ENCODE measurements at places on chromosomes 1 and 21.

- peak; percentile 80 for DNase-seq
These were observed 121.3 kb downstream of the TGFB2 start for GRCh38 chr1:218466341-218467010.

DNA sequence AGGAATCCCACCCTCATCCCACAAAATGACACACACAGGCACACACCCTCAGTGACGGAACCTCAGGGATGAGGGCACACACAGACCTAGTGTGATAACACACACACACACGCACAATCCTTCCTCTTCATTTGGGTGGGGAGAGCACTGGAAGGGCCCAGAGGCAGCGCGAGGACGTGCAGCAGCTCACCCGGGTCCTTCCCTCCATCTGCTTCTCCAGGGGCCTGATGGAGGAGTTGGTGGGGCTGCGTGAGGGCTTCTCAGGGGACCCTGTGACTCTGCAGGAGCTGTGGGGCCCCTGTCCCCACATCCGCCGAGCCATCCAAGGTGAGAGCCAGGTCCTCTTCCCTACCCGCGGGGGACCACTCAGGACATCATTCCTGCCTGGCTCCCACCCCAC is 557 bp downstream of the CLCNKA start:
- DNase-seq, result no peak

DNA sequence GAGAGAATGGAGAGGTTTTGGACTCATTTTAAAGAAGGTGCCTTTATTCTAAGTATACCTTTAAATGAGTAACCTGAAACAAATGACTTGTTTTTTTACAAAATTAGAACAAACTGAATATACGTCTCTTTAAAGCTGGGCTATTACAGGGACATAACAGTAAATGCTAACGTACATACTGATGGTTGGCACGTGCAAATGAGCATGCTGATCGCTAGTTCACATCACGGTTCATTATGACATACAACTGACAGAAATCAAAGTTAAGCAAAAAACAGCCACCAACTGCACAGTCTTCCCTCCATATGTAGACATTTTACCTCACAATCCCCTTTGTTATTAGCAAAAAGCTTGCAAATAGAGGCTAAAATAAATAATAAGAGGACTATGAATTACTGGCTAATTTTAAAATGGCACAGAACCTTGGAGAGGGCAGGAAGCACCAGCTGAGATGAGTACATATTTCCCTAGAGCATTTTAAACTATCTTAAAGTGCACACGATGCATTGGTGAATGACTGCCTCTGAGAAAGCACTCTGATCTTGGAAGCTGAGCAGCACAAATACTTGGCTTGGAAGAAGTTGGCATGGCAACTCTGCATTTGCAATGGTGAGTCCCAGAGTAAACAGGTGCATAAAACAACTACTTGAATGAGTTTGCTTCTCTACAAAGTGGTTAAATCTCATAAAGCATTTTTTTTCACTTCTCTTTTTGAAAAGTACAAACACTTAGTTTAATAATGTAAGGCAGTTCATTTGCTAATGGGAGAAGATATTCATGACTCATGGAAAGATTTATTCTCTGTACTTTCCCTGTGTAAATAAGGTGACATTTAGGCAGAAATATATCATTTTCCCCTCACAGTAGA is 204.7 kb downstream of the LHX8 start:
- DNase-seq, result no peak

DNA sequence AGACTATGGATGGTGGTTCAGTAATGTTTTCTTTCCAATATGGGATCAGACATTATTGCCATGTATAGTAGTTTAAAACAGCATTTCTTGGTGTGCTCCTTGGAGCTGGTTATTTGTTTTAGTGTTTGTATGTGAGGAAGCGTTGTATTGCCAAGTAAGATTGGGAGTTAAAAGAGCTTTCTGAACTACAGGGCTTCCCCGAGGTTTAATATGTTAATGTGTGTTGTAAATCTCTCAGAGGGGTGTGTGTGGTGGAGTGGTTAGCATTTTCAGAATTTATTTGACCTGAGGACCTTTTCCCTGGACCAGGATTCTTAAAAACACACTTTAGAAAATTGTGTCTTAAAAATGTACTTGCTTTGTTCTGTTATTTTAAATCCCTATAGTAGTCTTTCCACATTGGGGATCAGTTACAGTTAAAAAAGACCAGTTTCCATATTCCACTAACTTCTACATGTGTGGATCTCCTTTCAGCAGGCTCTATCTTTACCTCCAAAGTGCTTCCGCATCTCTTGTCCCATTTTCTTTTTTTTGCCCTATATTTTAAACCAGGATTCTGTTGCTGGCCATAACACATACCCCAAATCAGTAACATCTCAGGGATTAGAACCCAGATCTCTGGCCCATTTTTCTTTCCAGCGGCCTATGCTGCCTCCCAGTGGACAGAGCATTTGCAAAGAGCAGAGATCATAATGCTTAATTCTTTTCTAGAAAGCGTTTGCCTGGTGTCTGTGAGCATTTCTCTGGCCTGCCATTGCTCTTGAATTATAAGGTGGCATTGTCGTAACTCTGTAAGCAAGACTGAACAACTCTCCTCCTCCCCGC is 58.6 kb downstream of the PBX1 start:
- peak; percentile 51 for DNase-seq

GRCh38 chr1:51093581-51093980 is 8.4 kb upstream of the C1orf185 start:
- peak; percentile 49 for DNase-seq

DNA sequence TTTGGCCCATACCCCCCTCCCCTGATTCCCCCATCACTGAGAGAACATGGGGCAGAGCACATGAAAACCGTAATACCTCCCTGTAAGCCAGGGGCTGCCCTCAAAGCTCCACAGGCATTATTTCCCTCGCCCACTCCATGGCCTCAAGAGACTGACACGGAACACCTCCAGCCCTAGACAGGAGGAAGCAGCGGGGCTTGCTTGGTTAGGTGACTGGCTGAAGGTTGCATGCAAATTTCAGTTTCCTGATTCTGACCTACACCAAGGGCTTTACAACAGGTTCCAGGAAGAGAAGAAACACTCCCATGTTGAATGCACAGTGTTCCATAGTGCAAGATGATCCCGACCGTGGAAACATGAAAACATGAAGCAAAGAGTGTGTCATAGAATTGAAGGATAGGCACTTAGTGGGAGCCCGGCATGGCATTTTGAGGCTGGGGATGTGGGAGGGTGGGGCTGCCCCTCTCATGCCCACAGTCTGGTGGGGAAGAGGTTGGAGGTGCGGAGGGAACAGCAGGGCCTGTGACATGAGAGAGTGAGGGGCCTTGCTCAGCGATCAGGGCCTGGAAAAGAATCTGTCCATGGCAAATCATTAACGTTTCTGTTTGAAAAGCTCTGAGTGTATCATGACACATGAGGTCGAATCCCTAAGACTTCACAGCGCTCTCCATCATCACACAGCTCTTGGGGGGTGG is 33.5 kb downstream of the GPR137B start:
- DNase-seq, result no peak

GRCh38 chr21:44896561-44897286 is 23.2 kb upstream of the PTTG1IP start:
- no peak for DNase-seq

DNA sequence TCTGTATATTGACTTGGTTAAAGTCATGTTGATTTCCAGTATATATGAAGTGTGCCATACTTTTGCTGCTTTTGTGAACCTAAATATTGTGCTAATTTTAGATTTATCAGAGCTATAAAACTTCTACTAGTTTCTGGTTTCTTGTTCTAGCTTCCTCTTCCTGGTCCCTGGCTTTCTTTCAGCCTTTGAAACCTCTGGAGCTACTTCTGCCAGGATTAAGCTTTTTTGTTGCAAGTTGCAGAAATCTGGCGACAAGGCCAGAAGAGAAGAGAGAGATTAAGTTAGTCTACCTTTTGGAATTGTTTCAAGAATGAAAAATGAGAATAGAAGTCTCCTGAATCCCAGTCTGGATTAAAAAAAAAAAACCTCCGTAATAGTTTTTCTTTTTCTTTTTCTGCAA is 13.5 kb downstream of the RNF2 start:
- DNase-seq, result no peak

DNA sequence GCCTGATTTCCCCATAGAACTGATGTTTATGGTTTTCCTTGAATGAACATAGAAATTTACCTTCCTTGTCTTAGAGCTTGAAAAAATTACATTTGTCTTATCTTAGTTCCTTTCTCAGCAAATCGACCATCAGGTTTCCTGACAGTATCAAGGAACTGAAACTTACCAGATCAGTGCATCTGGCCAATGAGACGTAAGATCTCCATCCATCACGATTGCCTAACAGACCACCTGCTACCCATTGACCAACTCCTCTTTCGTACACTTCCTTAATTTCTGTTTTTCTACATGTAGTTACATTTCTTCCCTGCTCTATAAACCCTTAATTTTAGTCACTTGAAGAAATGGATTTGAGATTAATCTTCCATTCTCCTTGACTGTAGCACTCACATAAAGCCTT is 57.4 kb upstream of the TMPRSS15 start:
- DNase-seq, result no peak

- no peak for DNase-seq
These were observed 65.2 kb downstream of the CACNA1E start for GRCh38 chr1:181548497-181548896.

DNA sequence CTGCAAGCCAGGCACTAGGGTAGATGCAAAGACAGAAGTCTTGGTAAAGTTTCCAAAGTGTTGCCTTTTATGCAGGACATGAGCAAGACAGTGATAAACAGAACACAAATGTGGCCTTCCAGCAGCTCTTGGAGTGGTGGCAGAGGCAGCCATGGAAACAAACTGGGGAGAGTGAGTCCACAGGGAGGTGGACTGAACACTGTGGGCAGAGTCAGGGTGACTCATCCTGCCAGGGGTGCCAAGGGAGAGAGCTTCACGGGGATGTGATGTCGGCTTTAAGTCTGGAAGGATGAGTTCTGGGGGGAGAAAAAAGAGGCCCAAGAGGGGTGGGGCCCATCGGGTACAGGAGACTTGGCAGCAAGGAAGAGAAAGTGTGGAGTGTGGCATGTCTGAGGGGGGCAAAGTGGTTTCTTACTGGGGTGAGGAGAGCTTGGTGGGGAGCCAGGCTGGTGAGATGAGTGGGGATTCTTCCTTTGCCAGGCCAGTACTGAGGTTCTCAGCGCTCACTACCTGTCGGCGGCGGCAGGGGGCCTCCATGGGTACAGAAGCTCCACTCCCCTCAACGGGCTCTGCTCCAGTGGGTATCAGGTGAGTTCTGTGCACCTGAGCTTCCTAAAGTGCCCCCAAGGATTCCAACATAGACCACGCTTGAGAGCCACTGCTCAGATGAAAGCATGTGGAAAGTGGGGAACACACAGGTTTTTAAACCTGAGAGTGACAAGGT is 41.8 kb downstream of the KIAA0040 start:
- peak; percentile 52 for DNase-seq

DNA sequence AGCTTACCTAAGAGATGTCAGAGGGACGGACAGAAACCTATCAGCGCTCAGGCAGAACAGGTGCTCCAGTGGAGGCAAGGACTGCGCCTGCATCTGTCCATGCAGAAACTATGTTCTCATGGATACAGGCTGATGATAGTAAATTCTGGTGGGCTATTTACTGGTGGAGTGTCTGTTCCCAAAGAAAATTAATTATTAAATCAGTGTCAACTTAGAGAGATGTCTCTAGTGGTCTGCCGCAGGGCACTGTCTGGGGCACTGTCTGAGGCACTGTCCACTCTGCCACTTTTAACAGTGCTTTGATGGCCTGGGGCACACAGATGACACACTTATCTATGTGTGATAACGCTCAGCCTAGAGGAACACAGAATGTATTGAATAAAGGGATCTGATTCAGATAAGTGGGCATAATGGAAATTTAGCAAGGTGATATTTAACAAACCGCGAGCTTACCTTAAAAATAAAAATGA is 148.1 kb downstream of the RGS7 start:
- DNase-seq, result no peak

DNA sequence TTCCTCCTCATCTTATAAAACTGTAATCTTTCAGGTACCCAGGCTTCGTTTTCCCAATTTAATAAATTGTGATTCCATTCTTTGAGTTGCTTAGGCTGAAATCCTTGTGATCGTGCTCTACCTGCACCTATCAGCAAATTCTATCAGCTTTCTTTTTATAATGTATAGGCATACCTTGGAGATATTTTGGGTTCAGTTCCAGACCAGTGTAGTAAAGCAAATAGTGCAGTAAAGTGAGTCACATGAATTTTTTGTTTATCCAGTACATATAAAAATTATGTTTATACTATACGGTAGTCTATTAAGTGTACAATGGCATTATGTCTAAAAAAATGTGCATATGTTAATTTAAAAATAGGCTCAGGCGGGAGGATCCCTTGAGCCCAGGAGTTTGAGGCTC is 5.5 kb downstream of the SWT1 start:
- no peak for DNase-seq

DNA sequence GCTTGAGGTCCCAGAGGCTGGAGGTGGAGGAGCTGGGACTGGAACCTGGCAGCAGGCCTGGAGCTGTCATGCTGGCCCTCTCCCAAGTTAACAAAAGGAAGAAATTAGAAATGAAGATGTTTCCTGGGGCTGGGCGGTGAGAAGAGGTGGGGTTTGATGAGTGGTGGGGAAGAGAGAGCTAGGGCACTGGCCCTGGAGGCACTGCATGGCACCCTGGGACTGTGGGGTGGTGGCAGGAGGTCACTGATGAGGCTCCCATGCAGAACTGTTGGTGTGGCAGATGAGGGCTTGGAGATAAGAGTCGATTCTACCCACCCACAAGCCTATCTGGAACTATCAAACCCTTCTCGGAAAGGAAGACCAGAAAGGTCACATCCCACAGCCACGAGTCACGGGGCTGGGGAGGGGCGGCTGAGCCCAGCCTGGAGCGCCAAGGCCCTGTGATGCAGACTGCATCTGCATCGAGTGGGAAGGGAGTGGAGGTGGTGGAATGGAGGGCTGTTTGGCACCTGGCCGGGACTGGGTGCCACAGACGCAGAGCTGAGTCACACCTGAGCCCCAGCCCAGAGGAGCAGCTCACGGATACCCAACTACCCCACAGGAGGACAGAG is 29.4 kb downstream of the MRPL37 start:
- peak; percentile 68 for DNase-seq

DNA sequence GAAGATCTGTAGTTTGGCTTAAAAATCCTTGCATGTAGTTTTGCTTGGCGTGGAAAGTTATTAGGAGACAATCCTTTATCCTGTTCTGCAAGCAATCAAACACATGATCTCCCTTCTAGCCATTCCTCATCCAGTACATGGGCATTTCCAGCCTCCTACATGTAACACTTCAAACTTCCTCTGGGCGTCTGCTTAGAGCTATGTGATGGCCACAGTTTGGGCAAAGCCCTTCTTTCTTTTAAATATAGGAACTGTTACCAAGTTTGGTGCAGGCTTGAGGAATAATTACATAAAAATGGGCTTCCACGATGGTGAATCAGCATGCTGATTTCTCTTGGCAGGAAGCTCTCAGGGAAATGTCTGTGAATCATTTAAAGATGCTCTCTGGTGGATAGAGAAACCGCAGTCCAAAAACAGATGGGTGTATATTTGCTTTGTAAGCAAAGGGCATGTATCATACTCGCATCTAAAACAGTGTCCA is 176.9 kb upstream of the FMN2 start:
- DNase-seq, result peak; percentile 95

DNA sequence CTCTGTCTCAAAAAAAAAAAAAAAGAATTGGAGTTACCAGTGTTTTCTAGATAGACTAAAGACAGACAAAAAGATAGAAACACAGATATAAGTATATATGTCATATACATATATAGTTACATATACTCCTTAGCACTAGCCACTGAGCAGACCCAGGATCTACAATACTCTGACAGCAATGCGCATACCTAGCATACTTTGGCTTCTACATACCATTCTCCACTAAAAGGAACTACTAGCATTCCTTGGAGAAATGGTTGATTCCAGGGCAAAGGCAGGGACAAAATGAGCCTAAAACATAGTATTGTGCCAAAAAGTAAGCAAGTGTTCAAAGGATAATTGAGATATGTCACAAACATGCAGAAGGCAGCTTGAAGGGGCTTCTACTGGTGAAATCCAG is 22.7 kb downstream of the SYNJ1 start:
- peak; percentile 70 for DNase-seq
